ENCODE measurements at places on chromosomes 3 and 15. TPM values are rescaled to one million over a fixed set of nuclear protein-coding genes. Genes with fewer than 3 reads are reported as not detected.

- no peak for DNase-seq
These were observed 54.2 kb downstream of the B3GALNT1 start for GRCh38 chr3:161050935-161051334.

The MYO5C gene
- polyA plus RNA-seq = 0.95 TPM

The SERINC4 gene
- 0.42 TPM for polyA plus RNA-seq

DNA sequence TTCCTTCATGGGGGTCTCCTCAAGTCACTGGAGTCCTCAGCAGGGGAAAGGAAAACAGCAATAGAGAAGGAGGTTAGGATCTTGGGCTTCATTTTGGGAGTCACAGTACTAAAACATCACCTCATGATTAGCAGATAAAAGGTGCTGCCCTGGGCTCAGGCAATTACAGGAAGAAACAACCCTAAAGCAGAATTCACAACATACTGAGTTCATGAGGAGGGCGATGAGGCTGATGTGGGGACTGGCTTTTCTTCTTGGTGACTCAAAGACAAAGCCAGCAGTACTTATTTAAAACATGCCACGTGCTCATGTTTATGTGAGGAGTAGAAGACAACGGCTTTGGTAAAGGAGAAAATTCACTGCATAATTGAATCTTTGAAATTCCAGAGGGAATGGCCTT is 822.3 kb upstream of the CFAP20DC start:
- DNase-seq = no peak

- DNase-seq = no peak
These were observed 141.7 kb downstream of the CACNA2D3 start for GRCh38 chr3:54264050-54264449.

The NR2E3 gene
- 0.11 TPM for polyA plus RNA-seq

GRCh38 chr3:25897019-25897418 is 107.1 kb downstream of the OXSM start:
- DNase-seq = peak; percentile 25

GRCh38 chr3:165696496-165696895 is 140.7 kb downstream of the BCHE start:
- no peak for DNase-seq

DNA sequence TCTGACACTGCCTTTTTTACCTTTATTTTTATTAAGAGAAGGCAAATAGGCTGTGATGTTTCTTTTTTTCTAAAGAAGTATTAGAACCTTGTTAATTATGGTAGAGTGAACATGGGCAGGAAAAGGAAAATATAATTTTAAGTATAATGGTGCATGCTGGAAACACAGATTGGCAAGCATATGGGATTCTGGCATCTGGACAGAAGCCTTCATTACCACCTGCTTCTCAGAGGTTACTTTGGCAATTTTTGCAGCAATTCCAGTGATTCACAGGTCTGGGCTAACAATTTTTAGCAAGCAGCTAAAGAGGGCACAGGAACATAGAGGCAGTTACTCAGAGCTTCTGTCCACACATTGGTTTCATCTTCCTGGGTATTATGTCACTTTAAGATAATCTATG is 258.3 kb downstream of the DIPK2A start:
- DNase-seq = no peak
